Fibroblast of skin of right biceps (primary cell): ENCODE measurements at places on chromosomes 4 and X.

GRCh38 chrX:9899640-9900111 lies 67.5 kb upstream of the CLDN34 start:
- DNase-seq, result peak; percentile 25

GRCh38 chr4:4532371-4533154 lies 9.3 kb downstream of the STX18 start:
- DNase-seq, result no peak

DNA sequence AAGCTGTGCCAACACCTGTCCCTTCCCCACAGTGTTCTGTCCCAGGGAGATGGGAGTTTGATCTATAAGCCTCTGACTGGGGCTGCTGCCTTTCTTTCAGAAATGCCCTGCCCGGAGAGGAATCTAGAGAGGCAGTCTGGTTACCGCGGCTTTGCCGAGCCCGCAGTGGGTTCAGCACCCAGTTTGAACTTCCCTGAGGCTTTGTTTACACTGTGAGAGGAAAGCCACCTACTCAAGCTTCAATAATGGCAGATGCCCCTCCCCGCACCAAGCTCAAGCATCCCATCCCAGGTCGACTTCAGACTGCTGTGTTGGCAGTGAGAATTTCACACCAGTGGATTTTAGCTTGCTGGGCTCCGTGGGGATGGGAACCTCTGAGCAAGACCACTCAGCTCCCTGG lies 33.3 kb upstream of the ARSJ start:
- no peak for DNase-seq

DNA sequence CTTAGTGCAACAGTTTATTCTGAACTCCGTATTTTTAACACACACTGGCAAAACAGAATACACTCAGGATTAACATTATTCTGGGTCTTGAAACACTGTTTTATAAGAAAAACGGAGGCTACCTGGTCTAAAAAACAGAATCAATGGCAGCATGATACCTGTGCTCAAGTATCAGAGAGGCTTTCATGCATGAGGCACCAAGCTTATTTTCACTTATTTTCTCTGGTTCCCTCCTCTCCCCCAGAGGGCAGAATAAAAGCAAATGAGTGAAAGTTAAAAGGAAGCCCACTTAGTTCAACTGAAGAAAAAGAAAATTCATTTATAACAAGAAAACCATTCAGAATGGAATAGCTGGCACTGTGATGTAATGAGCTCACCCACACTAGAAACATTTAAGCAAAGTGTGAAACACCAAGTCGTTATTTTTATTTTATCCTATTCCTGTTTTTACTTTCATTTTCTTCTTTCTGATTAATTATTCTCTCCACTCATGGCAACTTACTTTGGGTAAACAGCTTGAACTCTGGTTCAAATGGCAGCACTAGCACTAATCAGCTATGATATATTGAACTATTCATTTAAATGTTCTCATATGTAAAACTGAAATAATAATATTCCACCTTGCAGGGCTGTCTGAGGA lies 211.8 kb downstream of the PPP3CA start:
- DNase-seq, result no peak

- DNase-seq, result no peak
Measured at GRCh38 chr4:123553733-123554637, 157.4 kb downstream of the SPRY1 start.

DNA sequence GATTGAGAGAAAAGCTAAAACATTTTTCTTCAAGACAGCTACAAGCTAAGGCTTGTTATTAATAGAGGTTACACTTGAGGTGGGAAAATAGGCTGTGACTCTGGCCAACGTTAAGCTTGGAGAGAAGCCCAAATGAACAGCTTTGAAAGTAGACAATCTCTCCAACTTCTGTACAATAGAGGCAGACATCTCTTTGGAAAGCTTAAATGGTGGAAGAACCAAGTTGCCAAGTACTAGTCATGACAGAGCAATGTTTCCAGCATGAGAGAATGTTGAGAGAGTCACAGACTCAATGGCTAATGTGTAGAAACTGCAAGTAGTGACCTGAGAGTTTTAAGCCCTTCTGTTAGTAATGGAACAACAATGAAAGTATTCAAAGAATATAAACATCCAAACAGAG lies 298.1 kb downstream of the INPP4B start:
- DNase-seq, result no peak

DNA sequence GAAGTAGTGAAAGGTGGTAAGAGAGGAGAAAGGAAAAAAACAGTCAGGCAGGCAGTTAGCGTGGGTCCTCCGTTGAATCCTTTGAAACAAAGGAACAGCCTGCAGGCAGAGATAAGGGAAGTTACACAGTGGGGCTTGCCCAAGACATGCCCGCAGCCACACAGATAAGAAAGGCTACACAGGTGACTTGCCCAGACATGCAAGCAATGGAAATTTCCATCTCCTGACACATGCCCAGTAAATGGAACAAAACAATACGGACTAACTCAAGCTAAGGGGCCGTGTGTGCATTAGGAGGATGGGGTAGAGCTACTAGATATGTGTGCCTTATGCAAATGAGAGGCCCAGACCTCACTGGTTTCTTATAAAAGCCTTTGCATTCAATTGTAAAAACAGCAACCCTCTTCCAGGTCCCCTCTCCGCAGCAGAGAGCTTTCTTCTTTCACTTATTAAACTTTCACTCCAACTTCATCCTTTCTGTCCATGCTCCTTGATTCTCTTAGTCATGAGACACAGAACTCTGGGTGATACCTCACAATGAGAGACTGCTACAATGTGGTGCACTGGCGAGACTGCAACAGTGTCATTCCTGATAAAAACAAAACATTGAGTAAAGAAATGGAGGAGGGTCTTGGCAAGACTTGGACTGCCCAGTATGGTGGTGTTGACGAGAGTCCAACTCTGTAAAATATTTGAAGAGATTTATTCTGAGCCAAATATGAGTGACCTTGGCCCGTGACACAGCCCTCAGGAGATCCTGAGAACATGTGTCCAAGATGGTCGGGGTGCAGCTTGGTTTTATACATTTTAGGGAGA lies 997.4 kb upstream of the PRKX start:
- DNase-seq, result no peak

GRCh38 chr4:104811727-104812126 lies 317.0 kb upstream of the CXXC4 start:
- DNase-seq, result no peak

DNA sequence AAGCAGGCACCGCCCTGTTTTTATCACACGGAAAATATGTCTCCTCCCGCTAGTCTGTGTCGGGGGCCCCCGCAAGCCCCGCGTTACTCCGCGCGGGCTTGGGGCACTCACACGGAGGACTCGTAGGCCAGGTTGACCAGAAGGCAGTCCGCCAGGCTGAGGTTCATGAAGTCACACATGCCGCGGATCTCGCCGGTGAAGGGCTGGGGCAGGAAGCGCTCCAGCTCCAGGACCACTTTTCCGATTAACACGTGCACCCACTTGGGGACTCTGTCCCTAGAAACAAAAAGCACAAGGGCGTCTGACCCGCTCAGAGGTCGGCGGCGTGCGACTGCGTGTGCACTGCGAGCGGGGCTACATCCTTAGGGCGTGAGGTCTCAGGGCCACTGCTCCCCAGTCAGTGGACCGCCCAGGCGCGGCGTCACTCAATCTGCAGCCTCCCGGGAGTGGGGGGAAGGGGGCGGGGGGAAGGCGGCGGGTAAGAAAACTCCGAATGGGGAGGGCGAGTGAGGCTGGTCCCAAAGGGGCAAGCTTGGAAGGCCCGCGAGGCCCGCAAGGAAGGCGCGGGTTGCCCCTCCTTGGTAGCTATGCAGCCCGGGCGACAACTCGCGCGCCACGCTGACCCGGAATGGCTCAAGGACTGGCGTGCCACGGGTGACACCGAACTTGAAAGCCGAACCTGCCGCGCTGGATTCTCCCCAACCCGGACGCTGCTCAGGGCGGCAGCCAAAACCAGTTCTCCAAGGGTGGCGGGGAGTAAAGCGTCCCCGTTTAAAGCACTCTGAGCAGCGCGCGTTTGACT lies 722 bp downstream of the NAAA start:
- DNase-seq, result peak; percentile 57

DNA sequence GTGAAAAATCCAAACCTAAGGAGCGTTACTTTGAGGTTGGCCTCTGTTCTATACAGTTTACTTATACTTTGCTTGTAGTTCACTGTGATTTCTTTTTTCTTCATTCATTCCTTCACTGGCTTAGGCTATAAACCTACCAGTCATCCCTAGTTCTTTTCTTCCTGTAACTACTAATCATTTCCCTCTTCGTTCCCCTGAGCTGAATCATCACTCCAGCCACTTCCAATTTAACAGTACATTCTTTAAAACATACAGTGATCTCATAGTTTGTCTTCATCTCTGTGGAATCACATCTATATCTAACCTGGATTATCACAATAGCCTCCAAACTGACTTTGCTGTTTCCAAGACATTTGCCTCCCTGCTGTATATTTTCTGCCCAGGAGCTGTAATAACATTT lies 25.2 kb upstream of the NPFFR2 start:
- DNase-seq, result peak; percentile 71

- no peak for DNase-seq
Measured at GRCh38 chrX:53018627-53019026, 30.0 kb upstream of the GPR173 start.

- DNase-seq, result peak; percentile 63
Measured at GRCh38 chr4:6546681-6547447, 28.1 kb upstream of the MAN2B2 start.

DNA sequence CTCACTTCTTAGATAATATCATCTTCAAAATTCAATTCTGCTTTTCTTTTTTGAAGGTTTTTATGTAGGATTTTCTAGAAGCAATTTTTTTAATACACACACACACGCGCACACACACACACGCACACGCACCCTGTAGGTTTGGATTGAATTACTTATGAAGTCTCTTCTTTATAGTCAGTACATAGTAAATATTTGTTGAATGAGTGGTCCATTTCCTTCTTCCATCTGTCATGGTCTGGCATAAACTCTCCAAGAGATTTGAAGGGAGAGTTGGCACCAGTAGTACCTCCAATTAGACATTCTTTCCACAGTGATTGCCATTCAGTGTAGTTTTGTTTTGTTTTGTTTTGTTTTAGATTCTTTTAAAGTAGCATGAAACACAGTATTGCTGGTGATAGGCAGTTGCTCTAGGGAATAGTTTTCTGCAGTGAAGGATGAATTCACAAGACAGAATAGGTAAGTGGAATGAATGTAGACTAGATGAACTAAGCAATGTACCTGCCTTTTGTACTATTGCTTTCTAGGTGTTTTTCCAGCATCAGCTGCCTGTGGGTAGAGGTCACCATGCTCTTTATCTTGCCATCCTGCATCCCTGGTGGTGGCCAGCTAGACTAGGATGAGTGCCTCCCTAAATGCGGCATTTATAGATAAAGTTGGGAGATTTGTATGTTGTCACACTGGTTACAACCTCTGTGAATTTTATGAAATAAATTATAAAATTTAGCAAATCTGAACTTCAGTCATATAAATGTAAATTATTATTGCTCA lies 20.5 kb downstream of the PDLIM5 start:
- peak; percentile 83 for DNase-seq

DNA sequence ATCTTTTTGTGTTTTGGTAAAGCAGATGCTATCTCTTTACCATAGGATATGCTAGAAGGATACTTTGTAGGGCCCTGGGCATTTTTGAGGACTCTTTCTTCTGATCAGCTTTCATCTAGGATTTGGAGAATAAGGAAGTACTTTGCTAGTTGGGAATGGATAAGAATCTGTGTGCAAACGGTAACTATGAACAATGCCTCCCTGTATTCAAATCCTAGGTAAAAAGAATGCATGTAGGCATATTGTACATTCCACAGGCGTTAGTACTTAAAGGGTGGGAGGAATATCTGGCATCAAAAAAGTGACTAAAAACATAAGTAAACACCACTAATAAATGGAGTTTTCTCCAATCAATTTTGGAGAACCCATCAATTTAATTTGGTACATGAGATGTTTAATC lies 59.7 kb downstream of the SH3BGRL start:
- DNase-seq, result peak; percentile 41

DNA sequence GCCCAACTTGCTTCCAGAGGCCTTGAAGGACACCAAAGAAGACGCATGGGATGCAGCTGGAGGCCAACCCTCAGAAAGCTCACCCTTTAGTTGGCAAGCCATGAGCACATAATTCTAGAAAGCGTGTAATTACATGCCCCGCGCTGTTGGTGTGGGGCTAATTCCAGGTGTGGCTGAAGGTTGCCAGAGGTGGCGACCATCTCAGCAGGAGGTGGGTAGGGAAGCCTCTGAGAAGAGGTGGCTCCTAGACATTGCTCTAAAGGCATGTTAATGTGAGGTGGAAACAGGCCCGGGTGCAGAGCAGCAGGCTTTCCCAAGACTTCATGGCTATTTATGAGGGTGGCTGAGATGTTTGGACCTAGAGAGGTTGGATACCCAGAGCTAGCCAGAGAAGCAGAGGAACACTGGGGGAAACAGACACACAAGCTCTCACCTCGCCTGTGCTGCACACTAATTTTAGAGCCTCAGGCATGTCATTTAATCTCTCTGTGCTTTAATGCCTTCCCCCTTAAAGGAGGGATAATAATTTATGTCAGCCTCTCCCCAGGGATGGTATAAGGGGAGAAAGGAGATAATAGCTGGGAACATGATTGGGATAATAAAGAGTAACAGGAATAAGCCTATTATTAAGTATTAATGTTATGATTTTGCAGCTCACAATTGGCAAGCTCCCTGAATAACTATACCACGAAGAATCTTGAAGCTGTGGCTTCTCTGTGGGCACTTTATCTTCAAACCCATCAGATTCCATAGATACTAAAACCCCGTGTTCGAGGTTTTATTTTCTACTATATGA lies 60.0 kb upstream of the HELT start:
- DNase-seq, result no peak

GRCh38 chrX:7154041-7154597 lies 6.2 kb upstream of the PUDP start:
- DNase-seq, result no peak

DNA sequence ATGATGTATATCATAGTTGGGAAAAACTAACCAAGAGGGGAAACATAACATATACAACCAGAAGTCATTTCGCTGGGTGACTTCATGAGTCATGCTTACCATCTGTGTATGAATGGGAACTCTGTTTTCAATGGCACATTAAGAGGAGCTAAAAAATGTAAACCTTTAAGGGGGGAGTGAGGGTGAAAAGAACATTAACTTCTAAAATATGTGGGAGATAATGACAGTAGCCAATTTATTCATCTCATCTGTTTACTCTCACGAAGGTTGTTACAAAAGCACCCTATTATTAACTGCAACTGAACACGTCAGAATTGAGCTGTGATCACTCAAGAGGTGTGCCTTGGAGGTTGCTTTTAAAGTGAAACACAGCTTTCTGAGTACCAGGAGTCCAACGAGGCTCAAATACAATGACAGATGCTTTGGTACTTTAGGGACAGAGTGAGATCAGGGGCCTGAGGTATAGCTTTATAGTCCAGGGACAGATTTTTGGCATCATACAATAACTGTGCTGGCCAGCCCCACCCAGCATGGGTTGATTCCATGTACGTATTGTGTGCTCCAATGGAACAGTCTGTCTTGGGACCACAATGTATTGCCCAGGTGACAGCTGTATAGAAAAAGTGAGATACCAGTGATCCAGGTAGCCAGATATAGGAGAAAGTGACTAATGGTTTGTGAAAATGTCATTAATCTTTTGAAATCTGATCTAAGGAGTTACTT lies 107.3 kb downstream of the AMMECR1 start:
- peak; percentile 90 for DNase-seq

- peak; percentile 51 for DNase-seq
Measured at GRCh38 chr4:79913581-79913980, 159.4 kb downstream of the ANTXR2 start.
